ENCODE measurements at places on chromosomes 4 and X.

DNA sequence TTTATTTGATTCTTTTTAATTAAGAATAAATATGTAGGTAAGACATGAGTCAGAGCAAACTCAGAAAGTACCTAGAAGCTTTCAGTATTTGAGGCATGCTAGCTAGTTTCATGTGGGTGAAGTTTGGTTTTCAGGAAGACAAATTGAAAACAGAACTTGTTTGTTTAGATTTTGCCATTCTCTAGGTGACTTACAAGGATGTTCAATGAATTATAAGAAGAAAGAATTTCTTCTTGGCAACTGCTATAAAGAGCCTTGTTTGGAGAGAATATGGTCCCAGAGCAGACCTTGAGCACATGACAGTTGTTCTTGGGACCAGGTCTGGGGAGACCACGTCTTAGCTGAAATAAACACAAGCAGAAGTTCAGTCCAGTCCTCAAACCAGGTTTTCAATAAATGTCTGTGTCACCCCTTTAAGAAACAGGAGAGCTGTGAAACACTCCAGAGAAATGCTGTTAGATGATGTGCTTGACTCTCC lies 38.0 kb upstream of the IL21 start:
- DNase-seq: no peak

- DNase-seq: no peak
Observed at GRCh38 chrX:2572740-2573139, 72.0 kb upstream of the DHRSX start.

DNA sequence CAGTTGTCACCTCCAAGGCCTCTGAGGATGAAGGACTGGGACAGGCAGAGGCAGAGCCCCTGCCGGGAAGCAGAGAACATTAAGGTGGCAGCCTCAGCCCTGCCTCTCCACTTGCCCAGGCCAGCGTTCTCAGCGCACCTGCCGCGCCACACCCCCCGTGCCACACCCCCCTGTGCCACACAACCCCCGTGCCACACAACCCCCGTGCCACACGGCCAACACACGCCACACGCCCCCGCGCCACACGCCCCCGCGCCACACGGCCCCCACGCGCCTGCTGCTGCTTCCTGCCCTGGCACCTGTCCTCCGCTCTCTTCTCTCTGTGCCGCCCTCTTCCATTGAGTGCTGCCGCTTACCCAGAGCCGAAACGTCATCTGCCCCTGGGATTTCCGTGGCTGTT lies 58.0 kb upstream of the ZFP42 start:
- no peak for DNase-seq

DNA sequence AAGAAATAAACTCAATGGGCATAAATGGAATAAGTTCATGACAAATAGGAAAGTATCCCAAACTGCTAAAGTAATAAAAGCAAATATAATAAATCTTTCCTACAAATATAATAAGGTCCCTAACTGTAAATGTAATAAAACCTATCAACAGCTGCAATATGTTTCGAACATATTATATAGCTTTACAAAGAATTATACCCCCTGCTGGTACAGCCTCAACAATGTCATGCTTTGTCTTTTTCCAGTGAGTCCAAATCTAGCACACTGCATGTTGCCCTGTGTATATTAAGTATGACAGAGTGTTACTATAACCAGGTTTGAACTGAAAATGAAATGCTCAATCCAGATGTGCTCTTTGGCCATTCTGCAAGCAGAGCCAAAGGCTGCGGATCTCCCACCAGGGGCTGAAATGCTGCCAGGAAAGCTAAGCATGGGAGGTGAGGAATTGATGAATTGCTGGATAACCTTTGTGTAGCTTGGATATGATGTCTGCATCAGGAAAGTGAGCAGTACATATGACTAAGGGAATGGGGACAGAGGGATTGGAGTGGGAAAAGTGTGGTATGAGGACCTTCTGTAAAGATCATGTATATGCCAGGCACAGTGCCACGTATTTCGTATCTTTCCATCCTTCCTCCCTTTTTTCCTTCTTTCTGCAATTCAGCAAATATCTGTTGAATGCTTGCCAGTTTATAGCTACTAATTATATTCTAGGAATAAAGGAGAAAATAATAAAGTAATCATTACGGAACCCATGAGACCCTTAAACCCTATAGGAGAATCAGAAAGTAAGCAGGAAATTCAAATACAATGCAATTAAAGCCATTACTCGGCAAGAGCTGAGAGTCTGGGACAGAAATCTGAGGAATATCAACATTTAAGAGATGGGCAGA lies 954.6 kb upstream of the LCORL start:
- DNase-seq: no peak

DNA sequence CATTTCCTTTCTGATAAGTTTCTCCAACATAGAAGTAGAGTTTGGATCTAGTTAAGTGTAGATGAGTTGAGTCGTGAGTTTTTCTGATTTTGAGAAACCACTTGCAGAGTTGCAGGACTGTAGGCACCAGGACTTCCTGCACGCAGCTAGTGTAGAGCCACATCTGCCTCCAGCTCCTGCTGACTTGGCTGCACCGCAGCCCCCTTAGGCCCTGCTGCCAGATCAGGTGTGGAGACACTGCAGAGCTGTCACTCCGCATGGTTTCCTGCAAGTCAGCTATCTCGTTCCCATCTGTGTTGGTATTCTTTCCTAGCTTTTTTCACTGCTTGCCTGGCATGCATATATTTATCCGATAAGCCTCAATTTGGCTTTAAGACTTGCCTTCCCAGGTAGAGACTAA lies 48.9 kb downstream of the PCDH7 start:
- DNase-seq: no peak

- DNase-seq: no peak
Observed at GRCh38 chrX:80216086-80216485, 201.5 kb downstream of the TBX22 start.

Data from esophagus squamous epithelium (tissue), 5 donors.